ENCODE measurements at places on chromosomes 7 and 10.

GRCh38 chr10:132443605-132443982, 46.6 kb downstream of the PWWP2B start:
- DNase-seq = peak; percentile 72

DNA sequence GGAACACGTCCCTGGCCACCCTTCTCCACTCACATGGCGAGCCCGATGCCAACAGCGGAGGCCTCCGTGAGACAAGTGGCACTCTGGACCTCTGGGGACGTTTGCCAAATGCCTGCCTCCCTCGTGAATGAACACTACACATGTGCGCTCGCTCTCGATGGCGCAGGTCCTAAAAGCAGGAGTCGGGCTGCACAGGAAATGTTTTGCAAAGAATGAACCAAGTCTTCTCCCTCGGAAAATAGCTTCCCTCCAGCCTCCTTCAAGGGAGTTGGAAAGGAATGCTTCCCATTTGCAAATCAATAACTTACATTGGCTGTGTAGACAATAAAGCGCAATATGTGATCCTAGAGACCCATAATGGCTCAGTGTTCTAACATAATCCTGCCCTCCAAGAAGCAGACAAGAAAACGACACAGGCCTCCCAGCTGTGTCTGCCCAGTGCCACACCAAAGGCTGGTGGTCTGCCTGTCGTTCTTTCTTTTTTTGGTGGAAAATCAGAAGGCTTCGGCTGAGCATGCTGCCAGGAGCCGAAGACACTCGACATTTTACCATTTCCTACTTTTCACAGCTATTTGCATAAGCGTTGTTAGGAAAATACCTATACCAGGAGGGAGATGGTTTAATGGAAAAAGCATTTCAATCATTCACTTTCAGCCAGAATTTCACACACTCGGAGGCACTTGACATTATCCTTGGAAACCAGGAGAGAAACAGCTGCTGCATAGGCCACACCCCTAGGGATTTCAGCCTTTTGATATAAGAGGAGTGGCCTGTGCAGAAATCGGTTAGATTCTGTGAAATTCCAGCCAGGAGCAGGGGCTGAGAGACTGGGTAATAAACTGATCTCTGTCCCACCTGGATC, 38.4 kb downstream of the ATXN7L1 start:
- no peak for DNase-seq

GRCh38 chr10:93580828-93581227, 14.4 kb downstream of the FFAR4 start:
- no peak for DNase-seq

- no peak for DNase-seq
These were observed 157.2 kb upstream of the TNRC18 start for GRCh38 chr7:5580714-5581395.

- no peak for DNase-seq
These were observed 14.5 kb upstream of the AKR1C2 start for GRCh38 chr10:5018134-5018533.

- DNase-seq = no peak
These were observed 40.3 kb upstream of the TRIM8 start for GRCh38 chr10:102603946-102604345.

- DNase-seq = no peak
These were observed 60.8 kb upstream of the PPIF start for GRCh38 chr10:79286318-79286951.

DNA sequence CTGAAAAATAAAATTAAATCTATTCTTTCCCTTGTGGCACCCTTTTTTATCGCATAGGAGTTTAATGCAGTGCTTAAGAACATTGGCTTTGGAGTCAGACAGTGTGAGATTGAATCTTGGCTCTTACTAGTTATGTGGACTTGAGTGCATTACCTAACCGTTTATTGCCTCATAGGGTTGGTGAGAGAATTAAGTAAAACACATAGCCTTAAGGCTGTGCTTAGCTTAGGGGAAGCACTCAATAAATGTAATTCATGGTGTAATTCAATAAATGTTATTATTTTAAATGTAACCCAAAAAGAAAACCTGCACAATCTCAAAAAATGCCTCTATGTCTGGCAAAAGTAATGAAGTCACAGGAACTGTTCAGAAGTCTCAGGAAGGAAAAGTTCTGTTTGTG, 2.7 kb downstream of the STK17A start:
- DNase-seq = no peak

DNA sequence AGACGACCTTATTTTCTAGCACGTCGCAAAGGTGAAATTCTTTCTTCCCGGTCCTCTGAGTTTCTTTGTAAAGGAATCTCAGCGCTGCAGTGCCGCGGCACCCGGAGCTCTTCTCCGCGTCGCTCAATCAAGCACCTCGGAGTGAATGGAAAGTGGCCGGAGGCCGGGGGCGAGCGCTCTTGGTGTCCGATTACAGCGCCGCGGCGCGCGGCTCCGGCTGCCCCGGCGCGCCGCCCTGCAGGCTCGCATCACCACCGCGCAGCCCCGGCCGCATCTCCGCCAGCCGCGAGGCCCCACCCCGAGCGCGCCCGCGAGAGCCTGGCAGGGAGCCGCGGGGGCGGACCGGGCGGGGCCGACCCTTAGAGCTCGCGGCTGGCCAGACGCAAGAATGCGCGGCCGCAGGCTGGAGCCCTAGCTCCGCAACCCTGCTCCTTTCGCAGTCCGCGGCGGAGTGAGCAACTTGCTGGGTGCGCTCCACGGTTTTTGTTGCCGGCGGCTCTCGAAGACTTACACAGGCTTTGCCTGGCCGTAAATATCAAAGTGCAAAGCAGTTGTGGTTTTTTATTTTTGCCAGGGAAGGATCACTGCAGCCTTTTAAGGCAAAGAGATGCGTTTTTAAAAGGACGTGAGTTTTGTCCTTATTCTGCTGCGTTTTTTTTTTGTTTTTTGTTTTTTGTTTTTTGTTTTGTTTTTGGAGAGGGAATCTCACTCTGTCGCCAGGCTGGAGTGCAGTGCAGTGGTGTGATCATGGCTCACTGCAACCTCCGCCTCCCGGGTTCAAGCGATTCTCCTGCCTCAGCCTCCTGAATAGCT, at the start of gene SEMA3C:
Gene SEMA3C, minus strand, starts transcription at position 143 of the 813 bp plus-strand sequence. CDS start 2,270 bp downstream, outside the sequence.
- DNase-seq = peak; percentile 84

- DNase-seq = no peak
These were observed 75.2 kb upstream of the KIF5B start for GRCh38 chr10:32131388-32131787.

- no peak for DNase-seq
These were observed 83.0 kb upstream of the KAT6B start for GRCh38 chr10:74743401-74743800.

DNA sequence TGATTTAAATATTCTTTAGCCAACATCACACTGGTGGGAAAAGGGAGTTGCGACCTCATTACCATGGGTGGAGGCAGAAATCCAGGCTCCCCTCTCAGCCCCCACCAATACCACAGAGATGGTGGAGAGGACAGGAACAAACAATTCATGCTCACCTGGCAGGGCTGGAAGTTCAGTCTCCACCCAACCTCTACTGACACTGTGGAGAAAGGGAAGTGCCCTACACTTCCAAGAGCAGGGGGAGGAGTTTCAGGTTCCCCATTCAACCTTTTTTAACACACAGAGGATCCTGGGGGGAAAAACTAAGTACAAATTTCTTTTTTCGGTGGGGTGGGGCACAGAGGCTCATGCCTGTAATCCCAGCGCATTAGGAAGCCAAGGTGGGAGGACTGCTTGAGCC, 210.1 kb upstream of the KCTD7 start:
- DNase-seq = no peak

- no peak for DNase-seq
These were observed 424.3 kb downstream of the RPS24 start for GRCh38 chr10:78457804-78458482.

- DNase-seq = no peak
These were observed 1.4 kb downstream of the AKR1B10 start for GRCh38 chr7:134528749-134529148.

DNA sequence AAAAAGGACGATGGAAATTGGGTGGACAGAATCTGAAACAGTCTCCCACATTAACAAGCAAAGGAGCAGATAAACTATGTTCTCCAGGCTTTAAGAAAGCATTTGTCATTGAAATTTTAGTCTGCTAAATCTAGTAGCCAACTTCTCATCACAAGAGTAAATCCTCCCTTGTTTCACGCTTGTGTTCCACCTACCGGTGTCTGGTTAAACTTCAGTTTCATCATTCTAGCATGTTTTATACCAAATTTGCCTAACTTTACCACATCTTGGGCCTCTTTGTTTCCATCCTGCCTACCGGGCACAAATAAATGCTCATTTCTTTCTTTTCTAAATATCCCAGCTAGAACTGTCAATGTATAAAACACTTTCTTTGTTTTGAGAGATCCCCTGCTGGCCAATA, 5.8 kb downstream of the LIPA start:
- DNase-seq = no peak

GRCh38 chr10:29346296-29347001, 57.6 kb downstream of the LYZL1 start:
- no peak for DNase-seq

DNA sequence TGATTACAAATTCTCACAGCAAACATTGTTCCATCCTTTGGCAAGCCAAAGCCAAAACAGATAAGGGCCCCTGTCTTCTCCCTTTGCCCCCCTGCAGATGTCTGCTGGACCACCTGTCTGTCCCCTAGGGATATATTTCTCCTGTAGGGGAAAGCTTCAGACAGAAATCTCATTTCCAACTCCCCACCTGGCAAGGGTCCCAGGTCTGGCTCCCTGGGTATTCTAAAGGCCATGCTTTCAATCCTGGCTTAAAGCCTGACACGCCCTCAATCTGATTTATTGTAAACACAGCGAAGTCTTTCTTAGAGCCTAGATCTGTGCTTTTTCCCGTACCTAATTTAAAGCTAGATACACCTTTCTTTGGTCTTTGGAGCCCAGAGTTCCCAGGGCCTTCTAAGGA, 66.1 kb downstream of the KCNMA1 start:
- no peak for DNase-seq

GRCh38 chr10:79982362-79982800, 33.5 kb upstream of the SFTPD start:
- DNase-seq = peak; percentile 39

GRCh38 chr7:7335215-7335614, 152.9 kb downstream of the C1GALT1 start:
- no peak for DNase-seq

- DNase-seq = no peak
These were observed 1131.9 kb upstream of the CELF2 start for GRCh38 chr10:9885761-9886160.

DNA sequence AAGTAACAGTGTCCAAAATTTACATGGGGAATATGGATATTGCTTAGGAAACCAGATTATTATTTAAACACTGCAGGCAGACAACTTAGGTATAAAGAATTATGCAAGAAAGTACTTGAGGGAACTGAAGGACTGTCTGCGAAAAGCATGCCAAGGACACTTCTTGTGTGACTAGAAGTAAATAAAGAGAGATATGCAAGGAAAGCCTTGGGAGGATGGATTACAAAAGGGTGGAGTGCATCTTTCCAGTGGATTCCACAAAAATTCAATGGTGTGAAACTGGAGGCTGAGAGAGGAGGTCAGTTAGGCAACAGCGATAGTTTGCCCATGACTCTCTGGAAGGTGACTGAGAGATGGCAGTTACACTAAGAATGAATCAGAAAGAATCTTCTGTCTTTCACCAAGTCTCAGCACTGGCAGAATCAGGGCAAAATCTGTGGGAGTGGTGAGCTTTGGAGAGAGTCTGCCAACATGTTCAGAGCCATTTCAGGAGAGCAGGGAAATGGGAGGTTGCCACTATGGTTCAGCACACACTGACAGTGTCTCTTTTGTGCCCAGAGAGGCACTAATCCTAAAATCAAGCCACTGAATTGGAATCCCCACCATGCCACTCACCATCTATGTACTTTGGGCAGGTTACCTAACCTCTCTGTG, 331.6 kb downstream of the BMPER start:
- DNase-seq = no peak

GRCh38 chr7:92034116-92034515, 93.5 kb downstream of the AKAP9 start:
- no peak for DNase-seq

DNA sequence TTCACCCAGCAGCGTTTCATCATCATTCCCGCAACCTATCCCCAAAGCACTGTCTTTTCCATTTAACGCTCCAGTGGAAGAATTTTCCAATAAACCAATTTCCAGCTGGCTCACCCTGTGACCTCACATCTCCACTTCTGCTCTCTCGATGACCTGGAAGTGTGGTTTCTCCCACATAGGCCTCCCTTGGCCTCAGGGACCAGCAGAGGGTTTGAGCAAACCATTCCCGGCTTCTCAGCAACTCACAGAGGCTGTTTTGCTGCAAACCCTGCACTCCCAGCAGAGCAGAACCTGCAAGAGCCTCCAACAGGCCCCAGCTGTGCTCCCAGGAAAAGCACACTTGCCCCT, 523.0 kb upstream of the FOXK1 start:
- no peak for DNase-seq

- no peak for DNase-seq
These were observed 54.4 kb downstream of the ZNF277 start for GRCh38 chr7:112260911-112261310.

DNA sequence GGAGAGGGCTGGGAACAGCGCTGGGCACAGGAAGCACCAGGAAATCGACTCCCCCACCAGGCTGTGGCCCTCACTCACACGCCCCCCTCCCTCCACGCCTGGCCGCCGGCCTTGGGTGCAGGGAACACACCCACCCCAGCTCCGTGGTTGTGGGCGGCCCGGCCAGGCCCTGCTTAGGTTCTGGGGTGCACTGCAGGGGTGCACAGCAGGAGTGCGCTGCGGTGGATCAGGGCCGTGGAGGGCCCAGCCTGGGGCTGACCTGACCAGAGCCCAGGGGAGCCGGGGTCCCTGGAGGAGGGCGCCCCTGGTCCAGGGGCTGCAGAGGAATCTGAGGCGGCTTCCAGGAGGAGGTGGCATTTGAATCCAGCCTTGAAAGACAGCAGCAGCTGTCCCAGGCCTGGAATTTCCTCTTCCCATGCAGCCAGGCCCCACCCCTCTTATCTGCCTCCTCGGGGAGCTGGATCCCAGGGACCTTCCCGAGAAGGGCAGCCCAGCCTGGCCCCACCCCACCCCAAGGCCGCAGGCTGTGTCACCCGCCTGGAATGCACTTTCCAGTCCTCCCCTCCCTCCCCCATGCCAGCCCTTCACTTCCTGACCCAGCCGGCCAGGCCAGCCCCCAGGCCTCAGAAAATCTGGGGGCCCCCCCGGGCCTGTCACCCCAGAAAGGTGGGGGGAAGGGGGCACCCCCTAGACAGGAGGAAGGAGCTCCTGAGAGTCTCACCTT, 18.4 kb upstream of the PDGFA start:
- no peak for DNase-seq

DNA sequence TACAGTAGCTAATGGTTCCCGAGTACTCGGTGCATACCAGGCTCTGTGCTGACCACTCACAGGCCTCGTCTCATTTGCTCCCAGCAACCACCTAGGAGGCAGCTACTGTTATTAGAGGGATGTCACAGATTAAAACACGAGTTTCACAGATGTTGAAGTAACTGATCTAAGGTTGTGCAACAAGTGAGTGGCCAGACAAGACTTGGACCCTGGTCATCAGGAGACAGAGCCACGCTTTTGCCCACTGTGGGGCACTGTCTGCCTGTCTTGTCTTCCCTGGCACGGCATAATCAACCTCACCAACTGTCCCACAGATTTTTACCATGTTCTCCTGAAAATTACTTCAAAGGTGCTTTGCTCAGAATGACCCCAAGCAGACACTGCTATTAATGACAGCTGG, 111.6 kb upstream of the HABP2 start:
- DNase-seq = peak; percentile 11

Data from WERI-Rb-1 (cell line).